ENCODE measurements at places on chromosomes 12 and 14.

DNA sequence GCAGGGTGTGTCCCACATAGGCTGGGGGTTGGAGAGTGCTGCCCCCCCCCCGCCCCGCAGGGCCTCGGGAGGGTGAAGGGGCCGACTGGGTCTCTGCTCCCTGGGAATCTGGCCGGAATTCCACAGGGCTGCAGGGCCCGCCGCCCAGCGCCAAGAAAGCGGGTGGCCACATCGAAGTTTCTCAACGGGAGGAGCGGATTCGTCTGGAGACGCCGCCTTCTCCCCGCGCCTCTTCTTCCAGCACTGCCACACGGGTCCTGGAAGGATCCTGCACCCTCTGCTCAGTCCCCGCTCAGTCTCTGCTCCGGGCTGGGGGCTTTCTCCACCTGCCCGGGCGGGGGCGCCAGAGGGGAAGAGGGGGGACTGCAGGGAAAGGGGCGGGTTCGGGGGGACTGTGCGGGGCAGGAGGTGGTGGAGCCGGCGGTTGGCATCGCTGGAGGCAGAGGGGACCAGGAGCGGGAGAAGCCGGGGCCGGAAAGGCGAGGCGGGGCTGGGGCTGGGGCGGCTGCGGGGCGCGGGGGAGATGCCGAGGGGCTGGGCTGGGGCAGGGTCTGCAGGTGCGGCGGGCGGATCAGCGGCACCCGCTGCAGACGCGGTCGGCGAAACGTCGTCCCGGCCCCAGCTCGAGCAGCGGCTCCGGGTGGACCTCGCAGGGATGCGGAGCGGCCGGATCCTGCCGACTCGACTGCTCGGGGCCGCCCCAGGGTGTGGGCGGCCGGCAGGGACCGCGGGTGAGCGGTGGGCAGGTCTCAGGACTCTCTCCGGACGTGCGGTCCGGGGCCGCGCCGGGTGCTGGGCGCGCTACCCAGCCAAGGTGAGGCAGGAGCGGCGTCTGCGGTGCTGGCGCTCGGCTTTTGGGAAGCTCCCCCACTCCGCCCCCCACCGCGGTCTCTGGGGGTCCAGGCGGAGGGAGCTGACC is 811.4 kb upstream of the TMEM132C start:
- DNase-seq, result no peak

GRCh38 chr12:116415408-116416108 is 138.1 kb upstream of the MED13L start:
- no peak for DNase-seq

- DNase-seq, result no peak
These were observed 52.0 kb upstream of the PSMA6 start for GRCh38 chr14:35240231-35240630.

- no peak for DNase-seq
These were observed 20.0 kb downstream of the GAS2L3 start for GRCh38 chr12:100593490-100593889.

DNA sequence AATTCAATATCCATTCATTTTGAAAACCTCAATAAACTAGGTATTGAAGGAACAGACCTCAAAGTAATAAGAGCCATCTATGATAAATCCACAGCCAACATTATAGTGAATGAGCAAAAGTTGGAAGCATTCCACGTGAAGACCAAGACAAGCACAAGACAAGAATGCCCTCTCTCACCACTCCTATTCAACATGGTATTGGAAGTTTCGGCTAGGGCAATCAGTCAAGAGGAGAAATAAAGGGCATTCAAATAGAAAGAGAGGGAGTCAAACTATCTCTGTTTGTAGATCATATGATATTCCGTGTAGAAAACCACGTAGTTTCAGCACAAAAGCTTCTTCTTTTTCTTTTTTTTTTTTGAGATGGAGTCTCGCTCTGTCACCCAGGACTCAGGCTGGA is 550.3 kb downstream of the FSCB start:
- no peak for DNase-seq

DNA sequence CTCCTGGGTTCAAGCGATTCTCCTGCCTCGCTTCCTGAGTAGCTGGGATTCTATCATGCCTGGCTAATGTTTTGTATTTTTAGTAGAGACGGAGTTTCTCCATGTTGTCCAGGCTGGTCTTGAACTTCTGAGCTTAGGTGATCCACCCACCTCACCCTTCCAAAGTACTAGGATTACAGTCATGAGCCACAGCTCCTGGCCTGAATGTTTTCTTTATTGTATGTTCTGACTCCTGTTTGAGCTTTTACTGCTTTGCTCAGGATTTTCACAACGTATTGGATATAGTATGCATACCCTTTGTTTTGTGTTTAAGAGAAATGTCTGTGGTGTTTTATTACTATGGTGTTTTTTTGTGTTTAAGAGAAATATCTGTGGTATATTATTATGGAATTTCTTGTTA is 37.2 kb downstream of the ATF7IP start:
- DNase-seq, result no peak

GRCh38 chr14:71240171-71240570 is 332.9 kb downstream of the PCNX1 start:
- DNase-seq, result no peak

- no peak for DNase-seq
These were observed 8.1 kb upstream of the ZNF385A start for GRCh38 chr12:54392485-54393206.

GRCh38 chr12:118822512-118822911 is 158.8 kb upstream of the SRRM4 start:
- DNase-seq, result no peak

DNA sequence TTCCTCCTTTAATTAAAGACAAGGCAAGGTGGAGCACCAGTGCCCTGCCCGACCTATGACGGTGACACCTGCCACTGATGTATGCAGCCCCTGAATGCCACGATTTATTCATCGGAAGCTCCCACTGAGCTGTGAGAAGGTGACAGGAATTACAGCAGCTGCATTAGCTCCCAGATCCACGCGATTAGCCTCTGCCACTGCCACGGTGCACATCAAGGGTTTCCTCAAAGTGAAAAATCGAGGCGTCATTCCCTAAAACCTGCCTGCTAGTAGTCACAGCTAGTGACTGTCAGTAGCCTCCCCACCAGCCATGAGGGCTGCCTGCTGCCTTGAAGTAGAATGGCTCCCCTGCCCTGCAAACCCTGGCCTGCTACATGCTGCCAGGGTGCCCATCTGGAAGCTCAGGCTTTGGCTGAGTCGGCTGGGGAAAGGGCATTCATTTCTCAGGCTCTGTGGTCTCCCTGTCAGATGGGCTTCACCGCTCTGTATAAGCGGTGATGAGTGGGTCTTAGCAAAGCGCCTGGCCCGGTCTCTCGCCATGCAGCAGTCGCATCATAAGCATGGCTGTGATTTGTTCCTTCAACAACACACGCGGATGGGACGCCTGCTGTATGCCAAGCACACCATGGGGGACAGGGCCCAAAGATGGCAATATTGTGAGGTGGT is 8.2 kb upstream of the BCL11B start:
- DNase-seq, result no peak

GRCh38 chr12:132524405-132524804 is 34.5 kb downstream of the FBRSL1 start:
- DNase-seq, result no peak

Measured in GM19239 (cell line).